ENCODE measurements at places on chromosomes 3 and 15.

DNA sequence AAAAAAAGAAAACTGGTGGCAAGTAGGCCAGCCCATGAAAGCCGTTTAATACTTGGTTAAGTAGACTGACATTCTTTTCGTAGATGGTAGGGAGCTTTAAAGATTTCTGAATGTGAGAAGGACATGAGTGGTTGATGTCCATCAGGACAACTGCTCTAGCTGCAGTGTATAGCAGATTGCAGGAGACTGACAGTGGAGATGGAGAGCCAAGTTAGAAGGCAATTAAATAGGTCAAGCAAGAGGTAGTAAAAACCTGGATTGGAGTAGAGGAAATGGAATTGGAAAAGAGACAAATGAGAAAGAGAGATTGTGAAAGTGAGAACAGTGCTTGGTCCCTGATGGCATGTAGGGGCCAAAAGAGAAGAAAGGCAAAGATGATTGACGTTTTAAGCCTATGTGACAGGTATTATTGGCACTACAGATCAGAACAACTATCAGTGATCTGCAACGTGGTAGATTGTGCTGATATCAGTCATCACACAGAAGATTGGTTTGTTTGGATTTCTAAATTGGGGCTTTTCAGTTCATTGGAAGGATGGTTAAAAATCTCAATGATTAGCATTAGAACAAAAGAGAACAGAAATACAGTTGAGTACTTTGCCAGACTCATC lies 74.0 kb downstream of the CNTN4 start:
- DNase-seq = no peak

- no peak for DNase-seq
Observed at GRCh38 chr3:159482241-159482993, 506.2 kb upstream of the IL12A start.

- no peak for DNase-seq
Observed at GRCh38 chr3:38805765-38806386, 10.1 kb downstream of the SCN10A start.

DNA sequence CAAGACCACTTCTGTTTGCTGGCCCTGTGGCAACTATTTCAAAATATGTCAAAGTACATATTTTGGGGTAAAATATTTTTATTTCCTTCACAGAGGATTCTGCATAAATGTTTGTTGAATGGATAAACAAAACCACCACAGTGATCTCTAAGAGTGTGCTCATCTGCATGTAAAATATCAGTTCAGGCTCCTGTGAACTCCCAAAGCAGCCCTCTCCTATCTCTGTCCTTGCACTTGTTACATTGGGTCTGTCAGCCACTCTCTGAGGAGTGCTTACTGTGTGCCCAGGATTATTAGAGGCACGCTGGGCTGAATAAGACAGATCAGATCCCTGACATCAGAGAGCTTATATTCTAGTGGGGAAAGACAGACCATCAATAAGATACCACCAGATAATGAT lies 27.1 kb downstream of the IQCH start:
- DNase-seq = no peak

DNA sequence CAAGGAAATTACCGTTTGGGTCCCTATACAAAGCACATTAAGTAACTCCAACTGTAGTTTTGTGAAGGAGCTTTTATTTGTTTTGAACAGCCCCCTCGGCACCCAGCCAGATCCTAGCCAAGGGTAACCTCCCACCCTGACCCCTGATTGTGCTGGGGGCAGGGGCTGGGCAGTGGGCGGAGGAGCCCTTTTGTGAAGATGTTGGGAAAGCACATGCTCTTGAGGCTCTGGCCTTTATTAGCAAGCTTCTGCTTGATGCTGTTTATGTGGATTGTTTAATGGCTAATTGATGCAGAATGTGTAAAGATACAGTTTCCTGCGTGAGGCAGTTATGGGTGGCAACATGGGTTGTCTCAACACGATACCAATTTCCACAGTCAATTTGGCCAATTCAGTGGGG lies 136.5 kb downstream of the MAP2K5 start:
- no peak for DNase-seq

DNA sequence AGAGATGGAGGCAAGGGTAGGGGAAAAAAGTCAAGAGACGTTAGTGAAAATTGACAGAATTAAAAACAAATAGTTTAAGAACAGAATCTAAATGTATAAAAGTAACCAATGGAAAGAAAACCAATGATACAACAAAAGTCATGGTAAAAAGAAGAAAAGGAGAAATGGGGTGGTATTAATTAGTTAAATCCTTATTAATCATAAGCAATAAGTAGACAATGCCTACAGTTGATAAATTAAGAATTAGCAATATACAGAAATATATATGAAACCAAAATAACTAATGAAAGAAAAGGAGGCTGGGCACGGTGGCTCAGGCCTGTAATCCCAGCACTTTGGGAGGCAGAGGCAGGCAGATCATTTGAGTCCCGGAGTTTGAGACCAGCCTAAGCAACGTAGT lies 23.8 kb downstream of the EPM2AIP1 start:
- DNase-seq = no peak

Measured in T follicular helper cell (primary cell).